ENCODE measurements at places on chromosomes 7 and 10.

GRCh38 chr7:16261654-16262053, 159.7 kb downstream of the CRPPA start:
- DNase-seq = no peak

DNA sequence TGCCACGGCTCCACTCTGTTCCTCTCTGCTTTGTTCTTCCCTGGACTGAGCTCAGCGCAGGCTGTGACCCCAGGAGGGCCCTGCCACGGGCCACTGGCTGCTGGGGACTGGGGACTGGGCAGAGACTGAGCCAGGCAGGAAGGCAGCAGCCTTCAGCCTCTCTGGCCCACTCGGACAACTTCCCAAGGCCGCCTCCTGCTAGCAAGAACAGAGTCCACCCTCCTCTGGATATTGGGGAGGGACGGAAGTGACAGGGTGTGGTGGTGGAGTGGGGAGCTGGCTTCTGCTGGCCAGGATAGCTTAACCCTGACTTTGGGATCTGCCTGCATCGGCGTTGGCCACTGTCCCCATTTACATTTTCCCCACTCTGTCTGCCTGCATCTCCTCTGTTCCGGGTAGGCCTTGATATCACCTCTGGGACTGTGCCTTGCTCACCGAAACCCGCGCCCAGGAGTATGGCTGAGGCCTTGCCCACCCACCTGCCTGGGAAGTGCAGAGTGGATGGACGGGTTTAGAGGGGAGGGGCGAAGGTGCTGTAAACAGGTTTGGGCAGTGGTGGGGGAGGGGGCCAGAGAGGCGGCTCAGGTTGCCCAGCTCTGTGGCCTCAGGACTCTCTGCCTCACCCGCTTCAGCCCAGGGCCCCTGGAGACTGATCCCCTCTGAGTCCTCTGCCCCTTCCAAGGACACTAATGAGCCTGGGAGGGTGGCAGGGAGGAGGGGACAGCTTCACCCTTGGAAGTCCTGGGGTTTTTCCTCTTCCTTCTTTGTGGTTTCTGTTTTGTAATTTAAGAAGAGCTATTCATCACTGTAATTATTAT, 1.2 kb downstream of the CLDN4 start:
- no peak for DNase-seq

GRCh38 chr10:17808971-17809841, at the start of gene MRC1:
TSS of gene MRC1 (plus strand) at chr10:17809348. CDS start at chr10:17809466, 118 bp downstream.
- no peak for DNase-seq

DNA sequence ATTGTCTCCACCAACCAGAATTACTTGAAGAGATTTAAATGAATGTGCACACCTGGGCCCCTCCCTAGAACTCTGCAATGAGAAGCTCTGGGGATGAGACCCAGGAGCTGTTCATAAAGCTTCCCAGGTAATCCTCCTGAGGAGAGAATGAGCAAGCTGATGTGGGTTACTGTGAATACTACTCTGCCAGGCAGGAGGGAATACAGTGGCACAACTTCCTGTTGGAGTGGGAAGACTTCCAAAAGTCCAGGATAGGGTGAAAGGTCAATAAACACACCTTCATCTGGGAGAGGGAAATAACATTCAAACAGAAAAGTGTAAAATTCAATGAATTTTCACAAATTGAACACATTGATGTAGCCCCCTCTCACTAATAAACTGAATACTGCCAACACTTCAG, 351.4 kb downstream of the ABCA13 start:
- DNase-seq = no peak

DNA sequence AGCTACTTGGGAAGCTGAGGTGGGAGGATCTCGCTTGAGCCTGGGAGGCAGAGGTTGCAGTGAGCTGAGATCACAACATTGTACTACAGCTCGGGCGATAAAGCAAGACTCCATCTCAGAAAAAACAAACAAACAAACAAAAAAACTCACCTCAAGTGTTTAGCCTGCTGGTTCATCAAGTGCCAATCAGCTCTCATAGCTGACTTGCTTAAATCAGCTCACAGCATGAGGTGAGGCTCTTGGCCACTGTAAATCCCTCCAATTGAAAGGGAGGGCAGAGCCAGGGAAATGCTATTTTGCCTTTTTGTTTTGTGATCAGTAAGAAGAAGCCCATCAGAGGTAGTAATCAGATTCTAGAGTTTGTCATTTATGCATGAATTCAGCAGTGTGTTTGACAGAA, 112.3 kb downstream of the RAB11FIP2 start:
- DNase-seq = no peak
